B cell (primary cell): ENCODE measurements at places on chromosomes 6 and 20.

- DNase-seq = peak; percentile 32
Measured at GRCh38 chr20:20363799-20364592, 3.9 kb upstream of the INSM1 start.

GRCh38 chr6:12182676-12183075, 107.5 kb upstream of the EDN1 start:
- no peak for DNase-seq

- no peak for DNase-seq
Measured at GRCh38 chr20:45779011-45779915, 12.4 kb downstream of the WFDC3 start.

DNA sequence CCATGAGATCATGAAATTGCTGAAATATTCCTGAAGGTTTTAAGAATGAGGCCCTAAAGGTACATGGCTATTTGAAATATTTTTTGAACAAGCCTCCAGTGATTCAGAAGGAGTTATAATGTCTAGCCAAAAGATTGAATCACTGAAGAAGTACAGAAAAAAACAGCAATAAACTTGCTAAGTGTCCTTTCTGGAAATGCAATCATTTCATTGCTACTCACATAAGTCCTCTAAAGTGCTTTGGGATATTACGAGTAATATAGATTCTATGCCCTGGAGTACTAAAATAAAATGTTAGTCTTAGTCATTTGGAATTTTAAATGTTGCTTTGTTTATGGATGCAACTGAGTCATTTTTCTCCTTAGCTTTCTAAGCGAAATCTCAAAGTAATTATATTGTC, 32.7 kb downstream of the CENPW start:
- no peak for DNase-seq

DNA sequence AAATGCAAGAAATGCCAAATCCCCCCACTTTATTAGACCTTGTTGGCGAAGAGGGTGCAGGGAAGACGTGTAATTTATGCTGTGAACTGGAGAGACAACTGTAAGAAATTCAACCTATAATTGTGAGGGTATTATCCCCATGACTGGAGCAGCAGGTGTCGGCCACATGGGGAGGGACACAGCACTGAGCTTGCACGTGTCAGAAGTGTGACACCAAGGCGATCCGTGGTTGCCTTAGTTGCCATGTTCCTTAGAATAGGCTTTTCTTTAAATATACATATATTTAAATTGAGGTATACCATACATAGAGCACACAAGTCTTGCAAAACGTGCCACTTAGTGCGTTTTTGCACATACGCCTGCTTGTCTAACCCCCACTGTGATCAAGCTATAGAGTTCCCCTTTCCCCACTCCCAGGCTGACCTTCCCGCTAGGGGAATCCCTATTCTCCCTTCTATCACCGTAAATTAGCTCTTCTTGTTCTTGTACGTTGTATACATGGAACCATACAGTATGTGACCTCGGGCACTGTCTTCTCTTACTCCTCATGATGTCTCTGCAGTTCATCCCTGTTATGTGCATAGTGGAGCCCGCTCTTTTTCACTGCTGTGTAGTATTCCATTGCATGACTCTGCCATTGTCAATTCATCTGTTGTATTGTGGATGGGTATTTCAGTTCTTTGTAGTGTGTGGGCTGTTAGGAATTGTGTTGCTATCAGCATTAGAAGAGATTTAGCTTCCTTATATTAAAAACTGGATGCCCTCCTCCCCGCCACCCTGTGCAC, 81.6 kb upstream of the PMEPA1 start:
- no peak for DNase-seq

GRCh38 chr20:61438285-61438684, 186.2 kb downstream of the CDH4 start:
- DNase-seq = no peak

DNA sequence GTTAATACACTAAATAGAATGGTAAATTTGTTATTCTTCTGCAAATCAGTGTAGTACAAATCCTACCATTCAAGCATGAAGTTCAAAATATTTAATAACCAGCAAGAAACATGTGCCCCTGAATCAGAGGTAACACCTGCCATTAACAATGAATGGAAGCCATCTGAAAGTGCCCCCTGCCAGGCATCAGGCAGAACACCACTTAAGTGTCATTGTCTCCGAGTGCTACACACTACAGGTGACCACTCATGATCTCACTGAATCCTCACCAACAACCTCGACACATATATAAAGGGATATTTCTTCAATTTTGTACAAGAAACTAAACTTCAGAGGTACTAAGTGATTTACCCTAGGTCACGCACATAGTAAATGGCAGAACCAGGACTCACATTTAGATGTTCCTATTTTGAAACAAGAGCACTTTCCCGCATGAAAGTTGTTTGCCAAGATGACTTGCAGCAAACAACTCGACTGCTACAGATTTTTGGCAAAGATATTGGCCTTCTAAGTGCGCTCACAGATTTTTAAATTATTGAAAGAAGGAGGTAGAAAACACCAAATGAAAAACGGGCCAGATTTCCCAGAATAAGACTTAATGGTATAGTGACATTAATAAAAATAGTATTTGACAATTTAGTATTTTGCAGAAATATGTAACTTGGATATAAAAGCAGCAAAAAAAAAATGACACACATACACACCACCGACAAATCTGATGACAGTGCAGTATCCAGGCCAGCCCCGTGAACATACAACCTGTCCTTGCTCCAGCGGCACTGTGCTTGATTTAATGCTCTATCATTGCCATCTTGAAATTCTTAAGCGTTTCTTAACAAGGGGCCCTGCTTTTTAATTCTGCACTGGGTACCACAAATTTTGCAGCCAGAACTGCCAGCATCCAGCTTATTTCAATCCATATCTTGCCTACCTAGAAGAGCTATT, 274.5 kb downstream of the ALDH8A1 start:
- DNase-seq = no peak

GRCh38 chr6:126812010-126812409, 306.5 kb upstream of the RSPO3 start:
- no peak for DNase-seq

DNA sequence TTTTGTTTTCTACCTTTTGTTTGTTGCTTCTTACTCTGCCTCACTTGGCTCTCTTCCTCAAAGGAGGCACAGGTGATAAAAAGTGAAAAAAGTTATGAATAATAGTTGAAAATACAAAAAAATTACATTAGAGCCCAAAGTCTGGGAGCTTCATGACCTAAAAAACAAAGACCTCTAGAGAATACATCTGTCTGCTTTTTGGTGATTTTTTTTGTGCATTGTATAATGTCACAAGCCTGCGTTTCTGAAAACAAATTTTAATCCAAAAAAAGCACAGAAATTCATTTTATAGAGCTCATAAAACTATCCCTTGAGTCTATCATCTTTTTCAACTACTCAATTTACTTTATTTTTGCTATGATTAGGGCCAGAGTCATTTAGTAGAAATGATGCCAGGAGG, 41.4 kb upstream of the ARHGAP18 start:
- no peak for DNase-seq

- no peak for DNase-seq
Measured at GRCh38 chr20:48931527-48932374, 10.2 kb downstream of the ARFGEF2 start.

DNA sequence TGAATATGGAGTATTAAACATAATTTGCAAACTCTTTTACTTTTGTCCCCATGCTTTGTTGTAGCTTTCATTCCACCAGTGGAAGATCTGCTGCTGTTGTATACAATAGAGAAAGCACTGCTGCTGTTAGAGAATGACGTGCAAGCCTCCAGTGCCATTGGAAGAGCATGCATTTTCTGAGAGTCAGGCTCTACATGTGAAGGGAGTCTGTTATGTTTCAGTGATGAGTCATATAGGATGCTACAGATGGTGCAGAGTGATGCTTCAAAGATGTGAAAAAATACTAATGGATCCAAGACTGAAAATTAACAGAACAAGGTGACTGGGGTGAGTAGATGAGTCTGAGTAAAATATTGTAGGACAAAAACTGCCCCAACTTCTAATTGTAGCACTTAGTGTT, 22.4 kb upstream of the BACH2 start:
- DNase-seq = no peak

DNA sequence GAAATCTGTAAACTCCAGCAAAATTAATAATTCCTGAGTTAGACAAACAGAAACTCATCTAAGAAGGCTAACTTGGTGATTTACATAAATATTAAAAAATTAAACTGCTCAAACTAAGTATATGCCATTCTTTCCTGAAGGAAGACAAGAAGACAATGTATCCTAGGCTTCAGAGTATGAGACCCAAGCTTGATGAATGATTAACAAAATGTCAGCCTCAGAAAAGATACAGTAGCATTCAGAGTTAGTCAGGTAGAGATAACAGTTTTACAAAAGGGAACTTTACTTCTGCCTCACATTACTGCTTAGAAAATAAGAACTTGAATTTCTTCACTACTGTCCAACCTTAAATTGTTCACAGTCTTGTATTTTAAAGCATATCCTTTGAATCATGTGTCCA, 12.0 kb downstream of the CSNK2A1 start:
- no peak for DNase-seq

DNA sequence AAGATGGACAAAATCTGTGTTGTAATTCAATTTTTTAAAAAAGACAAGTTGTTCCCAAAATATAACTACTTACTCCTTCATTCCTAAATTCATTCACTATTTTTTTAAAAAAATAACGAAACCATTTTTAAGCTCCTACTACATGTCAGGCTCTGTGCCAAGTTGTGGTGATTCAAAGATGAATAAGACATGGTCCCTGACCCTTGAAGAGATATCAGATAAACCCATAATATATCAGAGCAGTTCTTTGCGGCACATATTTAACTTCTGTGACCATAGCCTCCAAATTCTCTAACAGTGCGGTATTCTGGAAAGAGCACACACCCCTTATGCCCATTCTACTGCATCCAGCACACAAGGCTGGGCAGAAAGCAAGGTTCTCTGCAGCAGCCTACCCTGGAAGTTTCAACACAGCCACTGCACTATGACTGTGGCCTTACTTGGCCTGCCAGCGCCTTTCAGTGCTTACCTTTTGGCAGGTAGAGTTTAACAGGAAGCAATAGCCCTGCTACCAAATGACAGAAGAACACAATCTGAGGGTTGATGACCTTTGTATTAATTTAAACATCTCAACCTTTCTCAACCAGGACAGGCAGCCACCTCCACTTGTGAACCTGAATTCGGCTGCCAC, 406.5 kb downstream of the BTBD9 start:
- DNase-seq = no peak

GRCh38 chr6:1538810-1539478, 70.8 kb upstream of the FOXC1 start:
- no peak for DNase-seq

GRCh38 chr6:80690551-80691131, 584.2 kb downstream of the BCKDHB start:
- no peak for DNase-seq

DNA sequence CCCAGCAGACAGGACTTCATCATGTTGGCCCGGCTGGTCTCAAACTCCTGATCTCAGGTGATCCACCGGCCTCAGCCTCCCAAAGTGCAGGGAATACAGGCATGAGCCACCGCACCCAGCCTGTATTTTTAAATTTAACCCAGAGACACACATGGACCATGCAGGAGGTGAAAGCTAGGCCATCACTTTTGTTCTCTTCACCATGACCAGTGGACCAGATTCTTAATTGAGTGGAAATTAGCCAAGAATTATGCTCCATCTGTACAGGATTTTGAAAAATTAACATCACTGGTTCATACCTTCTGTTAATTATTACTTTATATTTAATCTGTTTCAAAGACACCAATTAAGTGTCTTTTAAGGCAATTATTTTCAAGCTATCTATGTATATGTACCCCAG, 493.6 kb upstream of the NOX3 start:
- no peak for DNase-seq

GRCh38 chr6:109793021-109793420, 101.9 kb downstream of the FIG4 start:
- no peak for DNase-seq

DNA sequence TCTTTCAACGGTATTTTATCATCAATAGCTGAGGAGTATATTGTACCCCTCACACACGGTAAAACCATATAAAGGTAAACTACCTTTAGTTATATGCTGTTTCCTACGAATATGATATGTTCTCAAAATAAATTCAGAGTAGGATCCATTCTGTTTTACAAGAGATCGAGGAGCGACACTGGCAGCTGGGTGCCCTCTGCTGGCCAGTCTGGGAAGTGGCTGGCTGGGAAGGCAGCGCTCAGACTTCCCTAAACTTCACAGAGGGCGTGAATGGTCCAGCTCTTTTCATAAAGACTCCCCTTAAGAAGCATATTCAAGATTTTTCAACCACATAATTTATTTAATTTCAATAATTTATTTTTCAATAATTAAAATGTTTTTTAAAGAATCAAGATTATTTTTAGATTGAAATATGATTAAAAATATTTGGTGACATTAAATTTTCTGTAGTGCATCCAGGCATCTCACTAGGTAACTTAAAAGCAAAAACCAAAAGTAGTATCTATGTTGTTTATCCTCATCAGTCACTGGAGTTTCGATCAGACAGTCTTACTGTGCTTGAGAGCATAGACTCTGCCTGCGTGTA, 187.5 kb upstream of the PDE10A start:
- DNase-seq = peak; percentile 49

GRCh38 chr6:43143235-43144128, 27.6 kb upstream of the SRF start:
- peak; percentile 76 for DNase-seq

DNA sequence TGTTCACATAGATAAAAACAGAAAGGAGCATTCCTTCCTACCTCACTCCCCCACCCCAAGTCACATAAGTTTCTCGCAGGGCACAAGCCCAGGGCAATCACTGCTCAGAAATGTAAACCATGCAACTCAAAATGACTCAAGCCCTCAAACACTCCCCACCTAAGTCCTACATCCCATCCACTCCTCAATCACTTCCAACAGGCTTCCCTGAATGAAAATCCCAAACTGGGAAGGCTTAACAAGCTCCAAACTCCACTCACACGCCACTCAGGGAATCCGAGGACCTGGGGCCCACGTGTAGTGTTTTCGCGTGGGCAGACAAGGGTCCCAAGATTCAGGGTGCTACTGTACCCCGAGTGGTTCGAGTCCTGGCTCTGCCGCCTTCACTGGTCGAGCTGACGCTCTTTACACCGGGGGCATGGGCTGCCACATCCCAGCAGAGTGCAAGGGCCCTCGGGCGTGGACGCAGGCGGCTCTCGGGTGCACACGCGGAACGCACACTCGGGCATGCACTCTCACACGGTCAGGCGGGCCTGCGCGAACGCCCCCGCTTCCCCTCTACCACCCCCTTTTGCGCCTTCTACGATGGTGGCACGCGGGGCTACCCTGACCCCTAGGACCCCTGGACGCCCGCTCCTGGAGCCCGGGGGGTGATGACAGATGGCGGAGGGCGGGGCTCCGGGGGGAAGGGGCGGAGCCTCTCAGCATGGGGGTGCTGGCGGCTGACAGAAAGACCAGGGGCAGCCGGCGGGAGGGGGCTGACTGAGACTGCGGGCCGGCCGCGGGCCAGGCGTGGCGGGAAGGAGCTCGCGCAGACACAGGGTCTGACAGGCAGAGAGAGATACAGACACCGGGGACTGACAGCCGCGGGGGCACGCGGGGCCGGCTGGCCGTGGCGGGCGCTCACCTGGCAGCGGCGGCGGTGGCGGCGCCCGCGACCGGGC, 657 bp downstream of the ZHX3 start:
- DNase-seq = peak; percentile 82
